ENCODE measurements at places on chromosomes 4 and X.

- DNase-seq, result no peak
Observed at GRCh38 chr4:31974490-31975002, 1254.4 kb downstream of the PCDH7 start.

DNA sequence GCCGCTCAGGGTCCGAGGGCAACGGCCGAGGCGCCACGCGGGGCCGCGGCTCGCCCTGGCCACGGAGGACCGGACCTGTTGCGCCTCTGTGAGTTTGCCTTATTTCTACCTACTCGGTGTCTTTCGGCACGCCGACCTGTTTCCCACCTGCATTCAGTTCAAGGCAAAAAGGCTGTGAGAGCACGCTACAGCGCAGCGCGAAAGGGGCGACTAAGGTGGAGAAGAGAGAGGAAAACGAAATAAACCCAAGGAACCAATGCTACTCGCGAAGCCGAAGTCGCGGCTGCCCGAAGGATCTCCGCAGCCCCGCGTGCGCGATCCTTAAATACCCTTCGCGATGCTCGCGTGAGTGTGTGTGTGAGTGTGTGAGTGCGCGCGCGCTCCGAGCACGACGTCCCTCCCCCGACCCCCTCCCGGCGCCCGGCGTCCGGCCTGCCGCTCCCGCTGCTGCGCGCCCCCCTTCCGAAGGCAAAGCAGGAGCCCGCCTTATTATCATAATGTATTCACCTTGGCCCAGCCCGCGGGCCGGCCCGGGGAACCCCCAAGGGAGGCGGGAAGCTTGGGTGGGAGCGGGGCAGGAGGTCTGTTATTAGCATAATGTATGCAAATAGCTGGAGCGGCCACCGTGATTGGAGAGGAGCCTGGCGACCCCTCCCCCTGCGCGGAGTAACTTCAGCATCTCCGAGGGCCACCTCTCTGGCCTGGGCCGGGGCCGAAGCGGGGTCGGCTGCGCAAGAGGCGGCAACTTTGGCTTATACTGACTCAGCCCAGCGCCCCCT lies at the start of gene COL25A1:
TSS of gene COL25A1 (minus strand) at position 298 of the 779 bp plus-strand sequence.
- DNase-seq, result no peak

DNA sequence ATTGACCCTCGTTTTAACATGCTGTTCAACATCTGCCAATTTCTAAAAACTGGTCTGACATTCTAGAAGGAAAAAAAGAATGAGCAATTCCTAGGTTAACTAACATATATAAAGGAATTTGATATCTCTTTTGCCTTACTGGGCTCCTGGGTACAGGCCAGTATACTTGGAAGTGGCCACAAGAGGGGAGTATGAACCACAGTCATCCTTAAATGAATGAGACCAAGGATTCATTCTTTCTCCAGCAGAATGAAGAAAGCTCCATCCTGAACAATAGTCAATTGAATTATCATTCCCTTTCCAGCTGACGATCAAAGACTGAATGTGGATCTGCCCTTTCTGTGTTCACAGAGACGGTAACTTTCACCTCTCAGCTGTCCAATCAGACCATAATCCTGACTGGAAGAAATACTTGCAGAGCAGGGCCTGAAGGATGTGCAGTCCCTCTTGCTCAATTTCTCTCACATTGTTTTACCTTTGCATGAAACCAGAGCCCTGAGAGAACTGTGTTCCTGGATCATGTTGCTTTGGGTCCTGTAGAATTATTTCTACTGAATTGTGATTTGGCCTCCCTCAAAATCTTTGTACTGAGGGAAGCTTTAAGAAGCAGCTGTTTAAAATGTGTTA lies 14.8 kb upstream of the SPARCL1 start:
- no peak for DNase-seq

DNA sequence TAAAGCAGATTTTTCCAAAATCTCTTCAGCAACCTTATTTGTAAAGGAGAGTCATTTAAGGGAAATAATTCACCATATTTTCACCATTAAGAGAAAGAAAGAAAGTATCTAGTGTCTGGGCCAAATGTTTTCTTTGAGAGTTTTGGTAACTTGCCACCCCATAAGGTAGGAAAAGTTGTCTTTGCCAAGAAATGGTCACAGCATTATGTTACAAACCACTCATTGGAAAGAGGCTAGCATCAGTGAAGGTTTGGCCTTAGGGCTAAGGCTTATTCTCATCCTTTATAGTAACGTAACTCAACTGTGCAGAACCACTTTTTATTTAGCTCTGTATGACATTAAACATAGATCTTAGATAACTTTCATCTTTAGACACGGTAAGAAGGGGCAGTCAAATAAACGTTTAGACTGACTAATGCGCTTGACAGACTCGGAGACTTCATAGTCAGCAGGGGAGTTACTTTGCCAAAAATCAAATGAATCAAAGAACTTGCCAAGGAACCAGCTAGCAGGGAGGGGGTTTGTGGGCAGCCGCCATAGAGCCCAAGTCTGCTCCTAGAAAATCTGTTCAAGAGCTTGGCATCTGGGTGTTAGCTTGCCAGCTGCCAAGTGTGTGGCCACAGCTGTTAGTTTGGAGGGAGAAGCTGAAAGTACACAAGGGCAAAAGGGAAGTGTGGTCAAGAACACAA lies 182.8 kb upstream of the GRID2 start:
- DNase-seq, result no peak

DNA sequence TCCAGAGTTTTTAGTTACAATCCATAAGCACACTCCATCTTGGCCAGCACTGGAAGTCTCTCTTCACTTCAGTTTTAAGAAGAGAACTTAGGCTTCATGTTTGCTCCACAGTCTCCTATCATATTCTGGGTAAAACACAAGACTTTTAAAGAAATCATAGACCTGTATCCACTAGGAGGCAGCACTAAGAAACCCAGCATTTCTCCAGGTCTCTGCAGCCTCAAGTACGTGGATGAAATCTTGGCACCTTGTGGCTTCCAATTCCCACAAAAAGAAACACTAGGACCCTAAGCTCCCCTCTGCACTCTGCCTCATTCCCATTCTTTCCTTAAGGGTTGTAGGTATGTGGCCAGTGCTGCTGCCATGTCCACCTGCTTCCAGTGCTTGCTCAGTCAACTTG lies 367.3 kb upstream of the CASK start:
- DNase-seq, result no peak

GRCh38 chr4:67550451-67550850 lies 5.1 kb upstream of the CENPC start:
- DNase-seq, result no peak

- no peak for DNase-seq
Observed at GRCh38 chr4:59122626-59123025, 2012.4 kb upstream of the IGFBP7 start.

- DNase-seq, result no peak
Observed at GRCh38 chr4:107071108-107071507, 35.0 kb upstream of the DKK2 start.

GRCh38 chr4:115042496-115042895 lies 70.9 kb downstream of the NDST4 start:
- no peak for DNase-seq

DNA sequence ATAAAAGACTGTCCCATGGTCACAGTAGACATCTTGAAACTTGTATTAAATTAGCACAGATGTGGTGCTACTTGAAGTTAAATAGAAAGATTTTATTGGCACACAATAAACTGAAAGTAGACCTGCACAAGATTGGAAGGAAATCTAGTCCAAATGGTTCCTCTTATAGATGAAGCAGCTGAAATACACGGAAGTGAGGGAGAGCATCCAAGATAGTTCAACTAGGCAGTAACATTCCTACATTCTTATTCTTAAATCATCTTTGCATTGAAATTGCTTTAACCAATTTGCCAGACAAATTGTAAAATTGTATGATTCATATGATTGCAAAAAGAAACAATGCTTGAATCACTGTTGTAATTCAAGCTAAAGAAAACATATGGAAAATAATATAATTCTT lies 87.6 kb upstream of the VCX3B start:
- DNase-seq, result no peak

GRCh38 chrX:107374132-107374531 lies 75.3 kb upstream of the FRMPD3 start:
- DNase-seq, result no peak
